Caco-2 (cell line): ENCODE measurements at places on chromosomes 11 and 22.

DNA sequence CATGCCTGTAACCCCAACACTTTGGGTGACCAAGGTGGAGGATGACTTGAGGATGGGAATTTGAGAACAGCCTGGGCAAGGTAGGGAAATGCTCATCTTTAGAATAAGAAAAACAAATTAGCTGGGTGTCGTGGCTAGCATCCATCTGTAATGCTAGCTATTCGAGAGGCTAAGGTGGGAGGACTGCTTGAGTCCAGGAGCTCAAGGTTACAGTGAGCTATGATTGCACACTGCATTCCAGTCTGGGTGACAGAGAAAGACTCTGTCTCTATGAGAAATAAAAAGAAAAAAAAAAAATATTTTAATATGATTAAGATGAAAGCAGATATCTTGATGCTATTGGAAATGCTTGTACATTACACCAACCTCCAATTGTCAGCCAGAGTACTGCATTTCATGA, 28.6 kb upstream of the DDX10 start:
- no peak for DNase-seq

DNA sequence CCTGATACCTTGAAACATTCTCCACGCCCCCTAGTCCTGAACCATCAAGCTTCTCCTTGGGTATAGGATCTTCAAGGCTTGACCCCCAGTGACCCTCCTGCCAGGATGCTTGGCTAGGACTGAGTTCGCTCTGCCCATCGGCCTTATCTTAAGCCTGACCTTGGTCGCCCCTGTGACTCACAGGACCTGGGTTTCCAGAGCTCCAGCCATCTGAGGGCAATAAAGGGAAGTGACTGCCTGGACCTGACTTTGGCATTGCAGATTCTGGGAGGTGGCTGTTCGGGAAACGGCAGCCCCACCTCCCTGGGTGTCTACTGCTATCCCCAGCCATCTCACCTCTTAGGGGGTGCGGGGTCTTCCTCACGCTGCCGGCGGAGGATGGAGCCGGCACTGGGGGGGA, 15.4 kb downstream of the CARD10 start:
- no peak for DNase-seq

DNA sequence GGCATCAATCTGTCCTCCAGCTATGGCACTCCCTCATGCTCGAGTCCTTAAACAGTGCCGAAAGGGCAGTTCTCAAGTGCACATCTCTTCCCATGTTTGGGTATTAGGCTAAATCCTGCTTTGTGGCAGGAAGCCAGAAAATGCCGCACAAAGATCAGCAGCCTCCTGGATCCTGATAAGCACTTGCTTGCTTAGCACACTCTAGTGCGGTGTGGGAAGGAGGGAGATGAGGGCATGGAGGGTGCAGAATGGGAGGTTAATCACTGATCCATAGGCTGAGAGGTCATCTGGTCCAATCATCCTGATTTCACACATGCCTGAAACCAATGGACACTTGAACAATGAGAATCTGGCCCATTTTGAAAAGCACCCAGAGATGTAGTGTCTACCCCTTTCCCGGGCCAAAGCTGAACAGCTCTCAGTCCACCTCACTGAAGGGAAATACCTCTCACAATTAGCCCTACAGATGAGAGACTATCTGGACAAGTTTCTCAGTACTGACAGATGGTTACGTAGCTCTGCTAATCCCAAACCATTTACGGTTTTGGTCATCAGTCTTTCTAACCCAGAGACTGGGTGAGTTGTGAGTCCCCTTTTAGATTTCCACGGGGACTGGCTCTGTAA, 29.8 kb upstream of the CHRM4 start:
- DNase-seq = no peak

GRCh38 chr22:30247974-30248373, 1.4 kb upstream of the LIF start:
- DNase-seq = no peak

DNA sequence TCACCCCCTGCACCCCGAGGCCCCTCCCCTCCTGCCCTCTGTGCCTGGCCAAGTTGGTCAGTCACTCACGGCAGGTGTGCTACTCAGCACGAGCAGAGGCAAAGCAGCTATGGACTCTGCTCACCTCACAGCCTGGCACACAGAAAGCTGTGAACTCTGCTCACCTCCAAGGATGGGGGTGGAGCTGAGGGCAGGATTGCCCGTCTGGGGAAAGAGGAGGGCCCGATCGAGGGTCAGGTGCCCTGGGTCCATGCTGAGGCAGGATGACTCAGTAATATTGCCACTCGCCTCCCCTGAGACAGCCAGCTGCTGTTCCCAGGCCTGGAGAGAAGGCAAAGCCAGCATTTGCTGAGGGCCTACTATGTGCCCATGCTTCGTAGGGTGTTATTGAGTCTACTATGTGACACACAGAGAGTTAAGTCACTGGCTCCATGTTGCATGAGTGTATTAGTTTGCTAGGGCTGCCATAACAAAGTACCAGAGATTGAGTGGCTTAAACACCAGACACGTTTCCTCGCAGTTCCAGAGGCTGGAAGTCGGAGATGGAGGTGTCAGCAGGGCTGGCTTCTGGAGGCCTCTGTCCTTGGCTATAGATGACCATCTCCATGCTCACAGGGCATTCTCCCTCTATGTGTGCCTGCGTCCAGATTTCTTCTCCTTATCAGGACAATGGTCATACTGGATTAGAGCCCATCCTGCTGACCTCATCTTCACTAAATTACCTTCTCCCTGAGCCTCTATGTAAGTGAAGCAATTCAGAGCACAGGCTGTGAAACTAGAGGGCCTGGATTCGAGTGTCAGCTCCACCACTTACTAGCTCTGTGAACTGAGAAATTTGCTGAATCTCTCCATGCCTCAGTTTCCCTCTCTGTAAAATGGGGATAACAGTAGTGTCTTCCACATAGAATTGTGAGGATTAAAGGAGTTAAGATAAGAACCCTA, 13.2 kb upstream of the TSKU start:
- peak; percentile 45 for DNase-seq

- DNase-seq = no peak
These were observed 40.5 kb downstream of the LRRC32 start for GRCh38 chr11:76629853-76630599.

GRCh38 chr11:78131956-78132355, 7.5 kb downstream of the ALG8 start:
- DNase-seq = no peak

DNA sequence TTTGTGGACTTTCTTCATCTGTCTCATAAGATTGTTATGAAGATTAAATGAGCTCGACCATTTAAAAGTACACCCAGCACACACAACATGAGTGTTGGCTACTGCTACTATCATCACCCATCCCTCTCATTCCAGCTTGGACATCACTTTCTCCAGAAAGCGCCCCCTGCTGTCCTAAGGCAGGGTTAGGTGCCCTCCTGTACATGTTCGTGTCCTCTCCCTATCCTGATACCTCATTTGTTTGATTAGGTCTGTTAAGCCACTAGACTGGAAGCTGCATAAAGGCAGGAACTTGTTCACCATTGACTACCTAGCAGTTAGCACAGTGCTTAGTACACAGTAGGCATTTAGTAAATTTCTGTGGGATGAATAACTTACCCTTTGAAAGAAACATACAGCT, 85.5 kb downstream of the ENTHD1 start:
- no peak for DNase-seq

GRCh38 chr22:43232445-43232844, 45.5 kb upstream of the TTLL12 start:
- no peak for DNase-seq

GRCh38 chr11:113091481-113091780, 130.2 kb downstream of the NCAM1 start:
- DNase-seq = no peak

GRCh38 chr11:66072081-66072480, 2.0 kb downstream of the PACS1 start:
- no peak for DNase-seq

GRCh38 chr11:35347921-35348331, 71.4 kb downstream of the SLC1A2 start:
- no peak for DNase-seq

DNA sequence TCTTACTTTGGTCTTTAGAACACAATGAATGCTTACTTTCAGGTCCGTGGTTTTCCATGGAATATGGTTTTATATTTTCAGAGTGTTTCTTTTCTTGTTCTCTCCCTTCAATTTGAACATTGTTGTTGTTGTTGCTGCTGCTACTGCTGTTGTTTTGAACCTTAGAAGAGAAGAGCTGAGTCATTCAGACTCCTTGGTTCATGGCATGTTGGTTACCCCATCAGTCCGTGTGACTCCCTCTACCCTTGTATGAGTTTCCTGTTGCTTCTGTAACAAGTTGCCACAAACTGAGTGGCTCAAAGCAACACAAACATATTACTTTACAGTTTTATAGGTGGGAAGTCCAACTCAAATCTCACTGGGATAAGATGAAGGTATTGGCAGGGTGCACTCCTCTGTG, 511.0 kb downstream of the INSC start:
- DNase-seq = no peak

DNA sequence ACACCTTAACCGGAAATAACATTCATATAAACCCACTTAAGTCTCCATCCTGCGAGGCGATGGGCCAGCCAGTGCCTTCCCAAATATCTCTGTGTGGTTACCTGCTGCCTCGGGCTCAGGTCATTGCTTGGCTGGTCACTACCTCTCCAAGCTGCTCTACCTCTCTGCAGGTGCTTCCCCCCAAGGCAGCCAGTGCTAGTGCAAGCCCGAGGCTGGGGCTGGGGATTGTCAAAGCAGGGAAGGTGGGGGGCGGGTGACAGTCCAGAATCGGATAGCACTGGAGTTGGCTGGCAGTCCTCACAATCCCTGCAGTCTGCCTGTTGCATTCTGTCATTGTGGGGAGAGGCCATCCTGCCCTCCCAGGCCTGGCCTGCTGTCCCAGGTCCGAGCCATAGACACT, 11.1 kb downstream of the MCHR1 start:
- no peak for DNase-seq

DNA sequence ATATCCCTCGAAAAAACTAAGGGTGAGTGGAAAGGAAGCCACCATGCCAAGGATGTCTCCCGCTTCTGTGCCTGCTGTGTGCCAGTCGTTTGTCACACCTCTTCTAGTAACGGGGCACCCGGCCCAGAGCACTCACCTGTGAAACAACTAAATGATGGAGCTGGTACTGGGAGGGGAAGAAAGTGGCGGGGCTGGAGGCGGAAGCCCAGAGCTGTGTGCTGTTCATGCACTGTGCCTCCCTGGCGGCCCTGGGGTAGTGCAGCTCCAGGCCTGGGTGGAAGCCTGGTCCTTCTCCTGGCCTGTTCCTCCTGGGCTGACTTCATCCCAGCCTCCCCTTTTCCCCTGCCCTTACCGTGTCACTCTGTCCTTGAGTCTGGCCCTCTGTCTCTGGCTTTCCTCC, 130.2 kb downstream of the CEP164 start:
- DNase-seq = peak; percentile 25

- DNase-seq = no peak
These were observed 7.4 kb upstream of the BIRC3 start for GRCh38 chr11:102309621-102310541.

- DNase-seq = no peak
These were observed 37.8 kb upstream of the NAV2 start for GRCh38 chr11:19674836-19675235.

DNA sequence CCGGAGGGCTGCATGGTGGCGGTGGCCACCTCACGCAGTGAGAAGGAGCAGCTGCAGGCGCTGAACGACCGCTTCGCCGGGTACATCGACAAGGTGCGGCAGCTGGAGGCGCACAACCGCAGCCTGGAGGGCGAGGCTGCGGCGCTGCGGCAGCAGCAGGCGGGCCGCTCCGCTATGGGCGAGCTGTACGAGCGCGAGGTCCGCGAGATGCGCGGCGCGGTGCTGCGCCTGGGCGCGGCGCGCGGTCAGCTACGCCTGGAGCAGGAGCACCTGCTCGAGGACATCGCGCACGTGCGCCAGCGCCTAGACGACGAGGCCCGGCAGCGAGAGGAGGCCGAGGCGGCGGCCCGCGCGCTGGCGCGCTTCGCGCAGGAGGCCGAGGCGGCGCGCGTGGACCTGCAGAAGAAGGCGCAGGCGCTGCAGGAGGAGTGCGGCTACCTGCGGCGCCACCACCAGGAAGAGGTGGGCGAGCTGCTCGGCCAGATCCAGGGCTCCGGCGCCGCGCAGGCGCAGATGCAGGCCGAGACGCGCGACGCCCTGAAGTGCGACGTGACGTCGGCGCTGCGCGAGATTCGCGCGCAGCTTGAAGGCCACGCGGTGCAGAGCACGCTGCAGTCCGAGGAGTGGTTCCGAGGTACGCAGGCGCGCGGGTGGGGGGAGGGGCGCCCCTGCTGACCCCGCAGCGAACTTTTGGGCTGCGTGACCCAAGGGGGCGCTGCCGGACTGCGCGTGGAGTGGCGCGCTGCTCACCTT, 670 bp downstream of the NEFH start:
- no peak for DNase-seq

- no peak for DNase-seq
These were observed 40.8 kb downstream of the APOL1 start for GRCh38 chr22:36293606-36294292.

- no peak for DNase-seq
These were observed 21.9 kb downstream of the HTR3B start for GRCh38 chr11:113926273-113927197.

- DNase-seq = no peak
These were observed 643.6 kb downstream of the ETS1 start for GRCh38 chr11:127943763-127944162.

- DNase-seq = no peak
These were observed 503.2 kb downstream of the OPCML start for GRCh38 chr11:133029107-133029506.

GRCh38 chr11:124829986-124830385, 29.8 kb upstream of the MSANTD2 start:
- no peak for DNase-seq

- no peak for DNase-seq
These were observed 86.2 kb upstream of the SORL1-AS1 start for GRCh38 chr11:121539000-121539399.

- DNase-seq = peak; percentile 84
These were observed 19.2 kb downstream of the NPTXR start for GRCh38 chr22:38824585-38824984.

DNA sequence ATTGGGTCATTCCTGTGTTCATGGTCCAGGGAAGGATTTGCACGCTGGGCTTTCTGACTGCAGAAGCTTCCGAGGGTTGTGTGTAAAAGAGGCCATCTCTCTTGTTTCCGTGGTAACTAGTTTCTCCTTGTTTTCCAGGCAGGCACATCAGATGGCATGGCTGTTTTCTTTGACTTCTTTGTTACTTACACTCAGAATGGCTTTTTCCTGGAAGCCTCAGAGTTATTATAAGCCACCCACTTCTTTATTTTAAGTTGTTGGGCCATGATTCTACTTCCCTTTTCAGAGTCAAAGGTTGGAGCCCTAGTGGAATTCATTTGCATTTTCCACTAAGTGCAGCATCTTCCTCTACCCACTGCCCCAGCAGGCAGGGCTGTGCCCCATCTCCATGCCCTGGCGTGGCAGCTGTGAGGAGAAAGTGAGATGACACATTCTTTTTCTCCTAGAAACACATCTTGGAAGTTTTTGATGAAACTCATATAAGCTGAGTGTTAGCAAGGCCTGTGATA, 94.9 kb downstream of the PRR5L start:
- no peak for DNase-seq
